ENCODE measurements at places on chromosomes 3 and 15. TPM values are rescaled to one million over a fixed set of nuclear protein-coding genes. Genes with fewer than 3 reads are reported as not detected.

PP2D1 gene
- total RNA-seq: not detected

CPN2 gene
- not detected for total RNA-seq

GRCh38 chr15:68352401-68353062 is 75.0 kb downstream of the FEM1B start:
- DNase-seq: no peak
- H3K4me3 ChIP-seq: no peak overlapping the region
- no peaks in the 10 kb centered on the region for H3K36me3 ChIP-seq
- no peaks in the 10 kb centered on the region for H3K4me1 ChIP-seq

GRCh38 chr3:132713977-132714727 is 8.1 kb downstream of the NPHP3 start:
- no peak overlapping the region for H3K27ac ChIP-seq
- H3K4me1 ChIP-seq: no peaks in the 10 kb centered on the region
- peaks cover 10% of the 10 kb centered on the region for H3K36me3 ChIP-seq
- no peak overlapping the region for H3K4me3 ChIP-seq
- no peaks in the 10 kb centered on the region for H3K27me3 ChIP-seq
- no peak for DNase-seq

GRCh38 chr15:50825946-50826345 is 60.4 kb upstream of the SPPL2A start:
- peaks cover 3% of the 10 kb centered on the region for H3K4me1 ChIP-seq
- no peaks in the 10 kb centered on the region for H3K27me3 ChIP-seq
- no peak overlapping the region for H3K27ac ChIP-seq
- DNase-seq: no peak
- no peak overlapping the region for H3K4me3 ChIP-seq

- H3K4me3 ChIP-seq: no peak overlapping the region
- no peak for DNase-seq
- peaks cover 17% of the 10 kb centered on the region for H3K36me3 ChIP-seq
- H3K4me1 ChIP-seq: peaks cover 17% of the 10 kb centered on the region
Observed at GRCh38 chr3:136893848-136894443, 31.9 kb downstream of the NCK1 start.

- H3K27me3 ChIP-seq: no peaks in the 10 kb centered on the region
- H3K4me3 ChIP-seq: peak overlapping the region; percentile 27
- H3K27ac ChIP-seq: peak overlapping the region; percentile 75
- H3K4me1 ChIP-seq: peaks cover 17% of the 10 kb centered on the region
- H3K36me3 ChIP-seq: peaks cover 5% of the 10 kb centered on the region
Observed at GRCh38 chr3:62415312-62415801, 42.0 kb upstream of the FEZF2 start.

GRCh38 chr3:171226794-171227193 is 200.3 kb upstream of the SLC2A2 start:
- H3K4me1 ChIP-seq: no peaks in the 10 kb centered on the region
- peaks cover 4% of the 10 kb centered on the region for H3K36me3 ChIP-seq
- no peak overlapping the region for H3K27ac ChIP-seq
- no peaks in the 10 kb centered on the region for H3K27me3 ChIP-seq

DNA sequence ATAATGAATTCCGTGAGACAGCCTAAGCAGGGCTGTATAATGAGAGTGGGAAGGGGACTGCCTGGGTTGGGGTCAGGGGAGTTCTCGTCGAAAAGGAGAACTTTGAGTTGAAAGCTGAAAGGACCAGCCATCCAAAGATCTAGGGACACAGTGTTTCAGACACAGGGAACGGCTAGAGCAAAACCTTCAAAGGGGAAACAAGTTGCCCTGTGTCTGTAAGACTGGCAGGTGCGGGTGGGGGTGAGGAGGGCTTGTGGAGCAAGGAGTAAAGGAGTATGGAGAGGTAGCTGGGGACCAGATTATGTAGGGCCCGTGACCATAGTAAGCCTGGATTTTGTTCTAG is 1.3 kb upstream of the SRP14 start:
- H3K36me3 ChIP-seq: peaks cover 14% of the 10 kb centered on the region
- H3K4me3 ChIP-seq: peak overlapping the region; percentile 57
- no peaks in the 10 kb centered on the region for H3K27me3 ChIP-seq

GRCh38 chr3:186255703-186256331 is 106.2 kb downstream of the DGKG start:
- DNase-seq: no peak
- H3K27me3 ChIP-seq: peaks cover 67% of the 10 kb centered on the region
- no peak overlapping the region for H3K27ac ChIP-seq
- H3K36me3 ChIP-seq: no peaks in the 10 kb centered on the region
- H3K4me3 ChIP-seq: no peak overlapping the region
- H3K4me1 ChIP-seq: peaks cover 12% of the 10 kb centered on the region

Data from progenitor cell of endocrine pancreas (in vitro differentiated cells).